ENCODE measurements at places on chromosomes 2 and 18.

- DNase-seq: no peak
Observed at GRCh38 chr2:230942920-230943896, 18.2 kb upstream of the GPR55 start.

DNA sequence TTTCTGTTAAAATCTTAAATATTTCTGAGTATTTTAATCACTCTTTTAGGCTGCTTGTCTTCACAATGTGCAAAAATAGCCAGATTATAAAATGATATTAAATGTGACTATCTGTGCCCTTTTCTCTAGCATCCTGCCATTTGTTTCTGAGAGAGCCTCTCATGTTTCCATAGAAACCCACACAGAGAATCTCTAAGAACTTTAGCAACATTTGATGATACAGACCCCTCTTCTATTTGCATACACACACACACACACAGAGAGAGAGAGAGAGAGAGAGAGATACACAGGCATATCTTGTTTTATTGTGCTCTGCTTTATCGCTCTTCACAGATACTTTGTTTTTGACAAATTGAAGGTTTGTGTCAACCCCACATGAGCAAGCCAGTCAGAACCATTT lies 134.5 kb upstream of the DDX18 start:
- DNase-seq: no peak

- DNase-seq: no peak
Observed at GRCh38 chr2:237955640-237956401, 11.0 kb upstream of the UBE2F start.

- no peak for DNase-seq
Observed at GRCh38 chr18:23922939-23923338, 91.6 kb upstream of the TTC39C start.

DNA sequence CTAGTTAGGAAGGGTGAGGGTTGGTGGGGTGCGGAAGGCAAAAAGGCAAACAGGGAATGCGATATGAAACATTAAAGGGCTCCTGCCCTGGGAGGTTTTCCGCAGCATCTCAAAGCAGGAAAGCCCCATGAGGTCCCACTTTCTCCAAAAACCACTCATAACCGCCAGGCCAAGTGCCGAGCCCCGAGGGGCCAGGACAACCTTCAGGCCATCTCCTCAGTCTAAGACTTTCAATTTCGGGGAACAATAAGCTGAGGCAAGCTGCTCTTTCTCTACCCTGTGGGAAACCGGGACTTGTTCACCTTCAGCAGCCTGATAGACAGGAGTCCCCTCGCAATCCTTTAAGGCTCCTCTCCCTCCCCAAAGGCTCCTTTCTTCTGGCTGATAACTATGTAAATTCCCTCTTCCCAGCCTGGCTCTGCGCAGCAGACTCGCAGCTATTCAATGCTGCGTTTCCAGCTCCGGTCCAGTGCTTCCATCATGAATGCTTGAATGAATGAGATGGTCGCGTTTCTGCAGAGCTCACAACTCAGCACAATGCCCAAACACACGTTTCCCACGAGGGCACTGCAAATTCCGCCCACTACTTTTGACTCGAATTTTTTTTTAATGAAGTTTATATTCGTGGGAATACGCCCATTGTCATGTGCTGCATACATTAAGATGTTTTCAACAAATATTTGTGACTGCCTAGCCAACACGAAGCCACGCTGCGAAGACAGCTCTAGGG lies 1.4 kb downstream of the LAMA1 start:
- no peak for DNase-seq

DNA sequence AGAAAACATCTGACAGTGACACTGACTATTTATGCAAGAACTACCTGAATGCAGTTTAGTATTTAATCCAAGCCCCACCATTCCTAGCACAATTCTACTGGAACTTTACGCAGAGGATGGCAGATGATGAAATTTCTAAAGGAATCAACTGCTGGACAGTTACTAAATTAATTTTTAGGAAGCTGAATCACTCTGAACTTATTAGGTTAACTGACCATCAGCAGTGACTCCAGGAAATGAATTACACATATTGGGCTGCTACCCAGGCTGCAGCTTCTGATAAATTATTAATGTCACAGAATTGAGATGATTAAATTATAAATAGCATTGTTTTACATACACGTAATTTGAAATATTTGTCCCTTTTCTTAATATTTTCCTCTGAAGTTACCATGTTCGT lies 250.8 kb downstream of the TMEM182 start:
- DNase-seq: no peak

DNA sequence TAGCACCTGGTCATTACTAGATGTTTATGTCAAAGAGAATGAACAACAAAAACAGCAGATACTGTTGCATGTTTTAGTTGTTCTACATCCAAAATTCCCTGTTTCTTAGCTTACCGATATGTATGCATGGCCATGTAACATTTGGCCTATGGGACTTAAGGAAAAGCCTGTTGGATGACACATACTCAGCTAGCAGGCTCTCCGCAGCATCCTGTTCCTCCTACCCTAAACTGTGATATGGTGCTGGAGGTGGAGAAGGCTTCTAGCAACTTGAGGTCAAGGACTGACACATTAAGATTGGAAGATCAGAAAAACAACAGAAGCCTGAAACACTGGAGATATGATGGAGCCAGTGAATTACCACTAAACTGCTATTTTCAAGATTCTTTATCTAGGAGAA lies 537.8 kb downstream of the LRRTM4 start:
- DNase-seq: no peak

- peak; percentile 58 for DNase-seq
Observed at GRCh38 chr2:241850544-241851324, 8.0 kb downstream of the PDCD1 start.

GRCh38 chr2:216619411-216620393 lies 13.5 kb upstream of the IGFBP2 start:
- no peak for DNase-seq

GRCh38 chr2:202423139-202423538 lies 47.0 kb downstream of the BMPR2 start:
- no peak for DNase-seq

- DNase-seq: no peak
Observed at GRCh38 chr2:68388772-68389171, 23.7 kb downstream of the PLEK start.

- no peak for DNase-seq
Observed at GRCh38 chr2:60832621-60833020, 48.8 kb upstream of the REL start.

GRCh38 chr18:75405351-75405750 lies 22.2 kb downstream of the SMIM21 start:
- no peak for DNase-seq

GRCh38 chr2:225764346-225764745 lies 364.8 kb downstream of the NYAP2 start:
- no peak for DNase-seq

DNA sequence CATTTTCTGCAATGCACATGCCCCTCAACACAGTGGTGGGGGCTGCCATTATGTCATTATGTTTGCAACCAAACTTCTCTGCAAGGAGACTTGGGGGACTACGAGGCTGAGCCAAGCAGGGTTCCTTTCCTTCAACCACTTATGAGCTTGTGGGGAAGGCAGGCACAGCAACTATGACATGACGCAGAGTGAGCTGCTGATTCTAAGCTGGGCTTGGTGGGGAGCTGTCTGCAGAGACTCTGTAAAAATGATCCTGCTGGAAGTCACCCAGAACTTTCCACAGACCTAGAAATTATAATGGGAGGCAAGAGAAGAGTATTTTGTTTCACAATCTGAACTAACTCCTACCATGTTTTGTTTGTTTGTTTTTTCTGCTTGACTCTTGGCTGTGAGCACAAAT lies 55.6 kb downstream of the INPP5D start:
- no peak for DNase-seq

- peak; percentile 64 for DNase-seq
Observed at GRCh38 chr2:85753525-85754312, at the start of gene ATOH8. Gene ATOH8, plus strand, starts transcription at chr2:85753991. Its CDS starts 199 bp downstream, at chr2:85754190.

DNA sequence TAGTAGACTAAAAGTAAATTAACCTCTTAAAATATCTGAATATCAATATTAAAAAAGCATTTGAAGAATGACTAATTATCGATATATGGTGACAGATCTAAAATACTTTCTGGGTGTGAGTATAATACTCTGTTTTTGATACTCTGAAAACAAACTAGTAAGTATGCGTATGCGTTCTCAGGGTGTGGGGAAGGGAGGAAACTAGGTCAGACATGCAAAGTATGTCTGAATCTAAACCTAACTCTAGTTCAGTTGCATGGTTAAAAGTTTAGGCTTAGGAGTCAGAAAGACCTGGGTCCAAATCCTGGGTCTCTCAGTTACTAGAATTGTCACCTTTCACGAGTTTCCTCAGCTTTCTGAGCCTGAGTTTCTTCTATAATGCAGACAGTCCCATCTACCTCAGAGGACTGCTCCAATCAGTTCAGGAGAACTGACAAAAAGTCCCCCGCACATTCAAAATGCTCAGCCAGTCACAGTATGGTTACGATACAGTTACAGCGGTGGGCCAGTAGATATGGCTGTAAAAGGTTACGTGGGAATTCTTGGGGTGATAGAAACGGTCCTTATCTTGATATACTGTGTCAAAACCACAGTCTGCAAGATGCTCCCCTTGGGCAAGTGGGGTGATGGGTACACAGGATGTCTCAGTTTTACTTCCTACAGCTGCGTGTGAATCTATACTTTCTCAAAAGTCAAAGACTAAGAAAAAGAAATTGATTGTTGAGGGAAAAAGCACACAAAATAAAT lies 29.2 kb downstream of the UNC50 start:
- DNase-seq: no peak

DNA sequence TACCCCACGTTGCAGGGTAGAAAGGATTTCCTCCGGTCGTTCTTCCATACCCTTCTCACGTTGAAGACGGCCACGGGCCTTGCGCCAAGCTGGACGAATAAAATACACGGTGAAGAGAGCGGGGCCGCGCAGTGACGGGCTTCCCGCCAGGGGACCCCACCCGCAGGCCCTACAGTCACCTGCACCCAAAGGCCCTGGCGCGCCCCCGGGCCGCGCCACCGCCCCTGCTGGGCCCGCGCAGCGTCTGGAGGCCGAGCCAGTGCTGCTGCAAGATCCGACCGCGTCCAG lies 199 bp downstream of the FBXO15 start:
- no peak for DNase-seq

DNA sequence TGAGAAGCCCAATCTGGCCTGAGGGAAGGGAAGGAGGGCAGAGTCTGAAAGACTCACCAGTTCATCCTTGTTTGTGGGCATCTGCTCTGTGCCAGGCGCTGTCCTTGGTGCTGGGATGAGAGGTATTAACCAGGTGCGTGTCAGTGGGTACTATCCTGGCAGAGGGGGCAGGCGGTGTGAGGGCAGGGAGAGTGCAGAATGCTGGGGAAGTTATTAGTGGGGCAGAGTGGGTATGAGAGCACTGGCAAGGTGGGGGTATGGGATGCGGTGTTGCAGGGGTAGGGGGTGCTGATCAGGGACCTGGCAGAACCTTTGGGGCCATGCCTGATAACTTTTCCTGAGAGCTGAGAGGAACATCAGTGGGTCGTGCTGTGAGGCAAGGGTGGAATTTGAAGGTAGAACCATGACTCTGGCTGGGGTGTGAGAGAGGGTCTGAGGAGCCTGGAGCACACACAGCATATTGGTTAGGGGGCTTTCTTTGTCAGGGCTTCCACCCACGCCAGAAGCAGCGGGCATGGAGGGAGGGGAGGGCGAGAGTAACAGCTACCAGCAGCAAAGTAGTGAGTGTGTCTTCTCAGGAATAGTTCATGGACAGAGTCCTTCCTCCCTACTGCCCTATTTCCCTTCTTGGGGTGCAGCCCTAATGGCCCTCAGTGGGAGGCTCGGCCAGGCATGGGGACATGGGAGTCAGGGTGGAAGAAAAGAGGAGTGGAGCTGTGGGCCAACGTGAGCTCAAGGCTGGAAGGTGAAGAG lies 290.7 kb downstream of the CYP26B1 start:
- no peak for DNase-seq

GRCh38 chr2:8388781-8389180 lies 293.1 kb upstream of the ID2 start:
- no peak for DNase-seq

- DNase-seq: no peak
Observed at GRCh38 chr2:69470911-69471310, 33.7 kb upstream of the NFU1 start.

GRCh38 chr2:201343559-201343958 lies 13.6 kb downstream of the FLACC1 start:
- no peak for DNase-seq

DNA sequence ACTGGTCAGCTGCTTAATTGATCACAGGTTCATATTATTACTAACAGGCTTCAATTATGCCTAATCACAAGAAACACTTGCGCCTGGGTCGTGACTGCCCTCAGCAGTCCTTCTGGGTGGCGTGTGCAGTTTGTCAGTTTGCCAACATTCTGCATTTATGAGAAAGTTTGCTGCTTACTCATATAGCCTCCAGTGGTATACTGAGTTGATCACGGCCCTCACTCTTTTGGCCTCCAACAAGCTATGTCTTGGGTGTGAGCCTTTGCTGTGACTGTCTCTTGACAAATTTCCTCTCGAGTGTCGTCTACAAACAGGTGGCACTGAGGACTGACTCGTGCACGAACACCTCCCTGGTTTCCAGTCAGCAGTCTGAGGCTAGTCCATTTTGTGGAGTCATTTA lies 27.3 kb downstream of the DCDC2C start:
- no peak for DNase-seq

GRCh38 chr2:37625156-37625555 lies 46.3 kb downstream of the CDC42EP3 start:
- DNase-seq: no peak

DNA sequence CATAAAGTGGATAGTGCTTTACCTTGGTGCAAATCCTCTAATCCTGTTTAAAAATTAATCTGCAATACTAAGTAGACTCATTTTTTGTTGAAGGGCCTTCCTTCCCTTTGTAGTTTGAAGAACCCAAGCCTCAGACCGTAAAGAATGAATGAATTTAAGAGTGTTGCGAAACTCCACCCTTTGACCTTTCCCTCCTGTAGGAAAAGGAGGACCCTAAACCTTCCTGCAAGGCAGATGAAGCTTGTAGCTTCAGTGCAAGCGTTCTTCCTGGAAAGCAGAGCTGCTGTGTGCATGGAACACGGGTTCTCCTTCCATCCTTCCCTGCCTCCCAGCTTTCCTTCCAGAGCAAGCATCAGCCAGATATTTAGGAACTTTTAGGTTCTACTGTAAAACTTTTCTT lies 1.7 kb downstream of the IMPA2 start:
- no peak for DNase-seq

DNA sequence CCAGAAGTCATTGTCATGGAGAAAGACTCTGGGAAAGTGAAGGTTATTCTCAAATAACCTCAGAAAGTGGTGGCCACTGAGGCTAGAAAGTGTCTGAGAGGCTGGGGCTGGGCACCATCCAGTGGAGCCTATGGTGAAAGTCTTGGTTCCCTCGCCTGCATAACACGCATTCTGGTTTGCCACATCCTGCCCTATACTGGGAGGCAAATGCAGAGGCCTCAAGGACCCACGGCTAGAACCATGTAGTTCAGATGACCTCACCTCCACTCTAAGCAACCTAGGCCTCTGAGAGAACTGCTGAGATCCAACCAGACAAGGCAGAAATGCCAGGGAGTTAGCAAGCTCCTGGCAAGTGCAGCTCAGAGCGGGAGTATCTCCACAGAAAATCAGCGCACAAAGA lies 5.1 kb downstream of the ITGB6 start:
- no peak for DNase-seq
